CD4-positive, CD25-positive, alpha-beta regulatory T cell (primary cell): ENCODE measurements at places on chromosomes 16 and 17.

GRCh38 chr17:1546292-1546922 lies 16.2 kb downstream of the PITPNA start:
- no peak for DNase-seq

DNA sequence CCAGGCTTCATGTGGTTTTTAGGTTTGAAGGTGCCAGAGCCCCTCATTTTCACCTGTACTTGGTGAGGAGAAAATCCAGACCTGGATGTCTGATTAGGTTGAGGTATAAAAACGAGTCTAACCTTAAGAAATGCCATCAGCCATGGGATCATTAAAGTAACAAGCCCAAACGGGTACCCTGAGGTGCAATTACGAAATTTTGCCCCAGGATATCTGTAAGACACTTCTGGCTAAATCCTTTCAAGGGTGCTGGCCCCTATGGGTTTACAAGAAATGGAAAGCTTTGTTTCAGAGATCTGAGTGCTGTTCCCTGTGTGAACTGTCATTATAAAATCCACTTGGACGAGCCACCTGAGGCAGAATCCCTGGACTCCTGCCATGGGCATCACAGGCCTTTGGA lies 19.8 kb downstream of the ADAT1 start:
- DNase-seq = no peak

GRCh38 chr16:5054876-5055865 lies 10.6 kb downstream of the C16orf89 start:
- DNase-seq = no peak

- no peak for DNase-seq
Observed at GRCh38 chr16:74716355-74716754, 15.7 kb upstream of the MLKL start.

DNA sequence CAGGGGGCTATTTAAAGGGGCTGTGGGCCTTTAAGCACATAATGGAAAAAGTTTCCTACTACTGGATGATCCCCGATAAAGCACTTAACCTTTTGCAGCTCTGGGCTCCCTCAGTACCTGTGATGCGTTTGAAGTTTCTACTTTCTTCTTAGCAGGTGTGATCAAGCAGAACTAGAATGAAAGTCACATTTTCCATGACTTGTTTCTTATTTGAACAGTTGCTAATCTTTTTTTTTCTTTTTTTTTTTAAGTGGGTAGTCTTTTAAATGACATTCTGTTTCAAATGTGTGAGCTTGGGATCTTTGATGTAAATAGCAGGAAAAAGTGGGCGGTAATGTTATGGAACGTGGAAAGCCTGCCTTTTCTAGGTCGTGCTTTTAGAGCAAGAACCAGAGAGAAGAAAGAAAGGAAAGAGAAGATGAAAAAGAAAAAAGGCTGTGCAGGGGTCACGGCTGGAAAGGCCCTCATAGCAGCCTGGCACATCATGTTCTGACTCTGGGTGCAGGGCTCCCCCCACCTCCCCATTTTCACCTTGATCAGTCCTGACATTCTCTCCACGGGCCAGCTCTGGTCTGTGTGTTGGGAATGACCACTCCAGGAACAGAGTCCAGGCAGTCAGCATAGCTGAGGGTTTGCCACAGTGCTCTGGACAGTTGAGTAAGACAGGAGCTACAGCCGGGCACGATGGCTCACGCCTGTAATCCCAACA lies 150.6 kb downstream of the CLEC16A start:
- DNase-seq = no peak

- no peak for DNase-seq
Observed at GRCh38 chr17:47413872-47414271, 90.1 kb downstream of the EFCAB13 start.

GRCh38 chr17:65558683-65559460 lies 2.6 kb downstream of the AXIN2 start:
- no peak for DNase-seq

DNA sequence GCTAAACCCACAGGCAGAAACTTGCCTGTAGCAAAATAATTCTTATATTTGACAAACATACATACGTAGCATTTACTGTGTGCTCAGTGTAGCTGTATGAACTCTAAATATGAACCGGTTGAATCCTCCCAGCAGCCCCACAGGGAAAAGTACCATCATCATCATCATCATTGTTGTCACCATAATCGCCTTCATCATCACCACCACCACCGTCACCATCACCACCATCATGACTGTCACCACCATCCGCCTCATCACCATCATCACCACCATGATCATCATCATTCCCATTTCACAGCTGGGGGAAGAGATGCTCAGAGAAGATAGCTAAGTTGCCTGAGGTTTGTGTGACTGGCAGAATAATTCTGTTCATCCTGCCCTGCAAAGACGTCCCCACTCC lies 81.7 kb downstream of the IRF8 start:
- no peak for DNase-seq

DNA sequence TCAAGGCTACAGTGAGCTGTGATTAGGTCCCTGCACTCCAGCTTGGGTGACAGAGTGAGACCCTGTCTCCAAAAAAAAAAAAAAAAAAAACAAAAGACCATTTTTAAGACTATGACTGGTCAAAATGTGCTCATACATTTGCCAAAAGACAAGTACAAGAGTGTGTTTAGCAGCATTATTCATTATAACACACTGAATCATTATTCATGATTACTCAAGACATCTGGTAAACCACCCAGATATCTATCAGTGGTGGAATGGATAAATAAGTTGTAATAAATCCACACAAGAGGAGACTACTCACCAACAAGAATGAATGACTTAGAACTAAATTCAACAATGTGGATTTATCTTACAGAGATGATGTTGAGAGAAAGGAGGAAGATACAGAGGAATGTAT lies 716.3 kb downstream of the MAF start:
- no peak for DNase-seq

DNA sequence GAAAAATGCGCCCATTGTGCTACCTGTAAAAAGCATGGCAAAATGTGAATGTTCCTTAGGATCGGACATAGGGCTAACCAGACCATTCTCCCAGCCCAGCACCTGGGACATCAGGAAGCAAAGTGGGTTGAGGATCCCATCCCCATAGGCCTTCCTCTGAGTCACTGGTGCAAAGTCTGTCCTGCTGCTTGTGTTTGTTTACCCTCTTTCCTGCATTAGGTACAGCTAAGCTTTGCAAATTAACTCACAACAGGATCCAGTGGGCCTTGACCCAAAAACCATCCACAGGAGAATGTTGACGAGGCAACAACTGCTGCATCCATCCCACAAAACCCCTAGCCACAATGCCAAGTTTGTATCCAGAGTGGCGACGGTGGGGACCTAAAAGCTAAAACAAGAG lies 106.2 kb downstream of the GRIN2A start:
- DNase-seq = no peak

- DNase-seq = no peak
Observed at GRCh38 chr17:43823350-43824084, 9.4 kb downstream of the MPP3 start.

- peak; percentile 65 for DNase-seq
Observed at GRCh38 chr16:57592591-57593003, 35.8 kb upstream of the ADGRG1 start.
